ENCODE measurements at places on chromosomes 7 and 10.

DNA sequence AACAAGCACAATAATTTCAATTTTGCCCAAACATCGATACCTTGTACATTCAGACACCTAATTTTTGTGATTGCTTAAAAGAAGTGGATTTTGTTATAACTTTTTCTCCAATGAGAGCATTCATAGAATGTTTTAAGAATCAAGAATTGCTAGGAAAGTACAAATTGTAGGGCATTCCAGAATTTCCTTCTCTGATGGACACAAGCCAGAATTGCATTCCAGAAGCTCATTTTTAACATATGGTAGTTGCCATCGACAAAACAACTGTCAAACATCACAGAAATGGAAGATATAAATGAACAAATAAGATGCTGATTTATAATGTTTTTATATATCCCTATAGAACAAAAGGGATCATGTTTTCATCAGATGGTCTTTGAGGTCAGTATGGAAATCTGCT is 258.4 kb upstream of the NPVF start:
- no peak for DNase-seq

- DNase-seq = no peak
These were observed 9.1 kb downstream of the TMEM72 start for GRCh38 chr10:44920252-44920651.

GRCh38 chr7:132881317-132881716 is 200.6 kb downstream of the CHCHD3 start:
- DNase-seq = no peak

DNA sequence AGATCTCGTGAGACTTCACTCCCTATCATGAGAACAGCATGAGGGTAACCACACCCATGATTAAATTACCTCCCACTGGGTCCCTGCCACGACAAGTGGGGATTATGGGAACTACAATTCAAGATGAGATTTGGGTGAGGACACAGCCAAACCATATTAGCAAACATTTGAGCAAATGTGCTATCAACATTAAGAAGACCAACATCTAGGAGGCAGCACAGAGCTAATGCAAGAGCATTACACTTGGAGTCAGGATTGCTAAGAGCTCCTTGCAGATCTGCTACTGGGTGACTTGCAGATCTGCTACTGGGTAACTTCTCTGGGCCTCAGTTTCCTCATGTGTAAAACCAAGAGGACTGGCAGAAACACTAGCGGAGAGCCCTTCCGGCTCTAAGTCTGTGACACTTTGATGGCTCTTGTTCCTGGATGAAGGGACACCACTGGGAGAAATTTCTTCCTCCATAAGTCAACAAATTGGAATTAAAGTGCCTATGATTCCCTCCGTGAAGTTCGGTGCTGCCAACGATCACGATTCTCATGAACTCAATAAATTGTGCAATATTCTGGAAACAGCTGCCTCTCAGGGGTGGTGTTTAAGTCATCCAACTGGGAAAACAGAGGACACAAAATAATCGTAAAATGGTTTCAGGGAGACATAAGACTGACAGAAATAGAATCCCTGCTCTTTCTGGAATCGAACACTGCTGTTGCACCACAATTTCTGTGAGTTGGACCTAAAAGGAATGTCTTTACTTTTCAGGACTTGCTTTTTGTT is 115.8 kb upstream of the ITGB1 start:
- no peak for DNase-seq

DNA sequence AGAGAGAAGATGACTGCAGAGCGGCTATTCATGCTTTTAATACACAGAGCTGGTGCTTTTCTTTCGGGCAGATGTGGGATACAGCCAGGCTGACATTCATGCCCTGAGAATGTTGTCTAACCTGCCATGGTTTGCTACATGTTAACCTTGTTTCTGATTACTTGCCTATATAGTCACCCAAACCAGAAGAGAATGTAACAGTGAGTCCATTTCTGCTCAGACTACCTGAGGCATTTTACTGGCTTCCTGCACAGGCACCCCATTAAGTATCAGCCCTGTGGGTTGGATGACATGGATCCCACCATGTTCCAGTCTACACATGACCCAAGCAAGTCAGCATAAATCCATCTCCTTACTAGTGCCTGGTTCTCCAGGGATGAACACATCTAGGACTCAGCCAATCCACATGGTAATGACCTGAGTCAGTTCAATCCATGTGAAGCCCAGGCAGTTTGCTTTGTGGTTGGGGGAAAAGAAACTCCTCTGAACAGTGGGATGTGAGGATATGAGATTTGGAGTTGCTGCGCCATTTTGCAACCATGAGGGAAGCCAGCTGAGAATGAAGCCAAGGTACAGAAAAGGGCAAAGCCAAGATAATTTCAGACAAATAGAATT is 55.7 kb upstream of the MKX start:
- peak; percentile 53 for DNase-seq

- DNase-seq = no peak
These were observed 36.8 kb downstream of the LAMB4 start for GRCh38 chr7:108093341-108093740.

DNA sequence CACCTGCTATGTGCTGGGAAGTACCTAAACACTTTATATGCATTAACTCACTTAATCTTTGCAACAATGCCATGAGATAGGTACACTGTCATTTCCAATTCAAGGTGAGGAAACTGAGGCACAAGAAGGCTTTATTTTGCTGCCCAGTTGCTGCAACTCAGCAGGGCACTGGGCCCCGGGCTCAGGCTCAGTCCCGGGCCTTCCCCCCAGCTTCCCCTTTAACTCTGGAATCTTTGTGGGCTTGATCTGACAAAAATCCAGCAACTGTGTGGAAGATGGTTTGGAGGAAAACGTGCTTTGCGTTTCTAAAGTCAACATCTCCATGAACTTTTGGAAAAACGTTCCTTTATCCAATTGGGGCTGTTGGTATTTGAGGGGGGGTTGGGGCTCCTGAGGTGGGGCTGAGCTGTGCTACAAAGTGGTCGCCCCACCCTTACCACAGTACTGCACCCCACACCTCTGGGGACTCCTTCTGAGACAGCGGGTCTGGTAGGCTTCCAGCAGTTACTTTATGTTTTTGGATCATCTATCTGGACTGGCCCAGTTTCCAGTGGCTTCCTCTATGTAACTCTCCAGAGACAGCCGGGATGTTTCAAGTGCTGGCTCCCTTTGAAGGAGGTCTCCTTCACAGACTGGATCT is 40.5 kb upstream of the CAMK1D start:
- no peak for DNase-seq

Measured in Calu3 (cell line).